Activated CD4-positive, alpha-beta T cell treated with anti-CD3 and anti-CD28 coated beads for 48 hours (primary cell): ENCODE measurements at places on chromosomes 4 and X.

DNA sequence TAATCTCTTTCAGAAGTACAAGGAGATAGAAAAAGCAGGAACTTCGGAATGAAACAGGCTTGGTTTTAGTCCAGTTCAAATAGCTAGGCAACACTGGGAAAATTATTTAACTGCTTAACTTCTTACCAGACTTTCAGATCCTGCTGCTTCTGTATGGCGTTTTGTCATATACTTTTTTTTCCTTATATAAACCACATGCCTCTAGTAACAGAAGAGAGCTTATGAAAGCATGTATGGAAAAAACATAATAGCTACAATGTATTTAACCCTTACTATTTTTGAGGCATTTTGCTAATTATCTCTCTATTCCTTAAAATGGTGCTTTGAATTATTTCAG, 439.6 kb downstream of the INPP4B start:
- no peak for DNase-seq

DNA sequence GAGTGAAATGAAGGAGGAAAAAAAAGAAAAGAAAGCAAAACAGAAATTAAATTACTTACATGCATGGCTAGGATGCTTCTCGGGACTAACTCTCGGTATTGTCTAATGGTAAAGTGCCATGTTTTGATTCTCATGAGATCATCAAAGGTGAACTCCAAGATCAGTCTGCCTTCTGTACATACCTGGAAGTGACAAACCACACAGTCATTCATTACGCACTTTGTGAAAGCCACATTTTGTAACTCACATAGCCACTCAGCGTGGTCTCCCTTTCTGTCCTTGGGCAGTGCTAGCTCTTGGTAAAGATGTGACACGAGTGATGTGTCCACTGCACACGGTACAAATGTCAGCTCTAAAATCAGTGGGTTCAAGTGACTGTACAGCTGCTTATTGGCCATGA, 309.8 kb downstream of the LDB2 start:
- DNase-seq, result no peak

GRCh38 chrX:70509078-70509477, 64.4 kb downstream of the DLG3 start:
- DNase-seq, result no peak

DNA sequence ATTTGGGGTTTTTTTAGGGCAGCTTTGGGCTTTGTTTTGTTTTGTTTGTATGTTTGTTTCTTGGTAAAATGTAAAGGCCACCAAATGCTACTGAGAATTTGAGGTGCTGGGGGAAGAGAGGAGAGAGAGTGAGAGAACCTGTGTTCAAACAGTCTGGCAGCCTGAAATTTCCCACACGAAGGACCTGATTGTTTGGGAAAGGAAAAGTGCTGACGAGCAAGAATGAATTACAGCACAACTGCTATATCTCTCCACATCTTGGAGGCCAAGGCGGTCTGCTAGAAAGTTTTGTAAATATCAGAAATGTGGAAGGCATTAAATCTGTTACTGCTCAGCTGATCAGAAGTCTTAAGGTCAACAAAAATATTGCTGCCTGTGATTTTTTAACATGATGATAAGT, 170.5 kb downstream of the PALLD start:
- DNase-seq, result no peak
